ENCODE measurements at places on chromosomes 7 and 10. TPM values are rescaled to one million over a fixed set of nuclear protein-coding genes. Genes with fewer than 3 reads are reported as not detected.

Gene ATG9B
- polyA plus RNA-seq, result 4.2 TPM

DNA sequence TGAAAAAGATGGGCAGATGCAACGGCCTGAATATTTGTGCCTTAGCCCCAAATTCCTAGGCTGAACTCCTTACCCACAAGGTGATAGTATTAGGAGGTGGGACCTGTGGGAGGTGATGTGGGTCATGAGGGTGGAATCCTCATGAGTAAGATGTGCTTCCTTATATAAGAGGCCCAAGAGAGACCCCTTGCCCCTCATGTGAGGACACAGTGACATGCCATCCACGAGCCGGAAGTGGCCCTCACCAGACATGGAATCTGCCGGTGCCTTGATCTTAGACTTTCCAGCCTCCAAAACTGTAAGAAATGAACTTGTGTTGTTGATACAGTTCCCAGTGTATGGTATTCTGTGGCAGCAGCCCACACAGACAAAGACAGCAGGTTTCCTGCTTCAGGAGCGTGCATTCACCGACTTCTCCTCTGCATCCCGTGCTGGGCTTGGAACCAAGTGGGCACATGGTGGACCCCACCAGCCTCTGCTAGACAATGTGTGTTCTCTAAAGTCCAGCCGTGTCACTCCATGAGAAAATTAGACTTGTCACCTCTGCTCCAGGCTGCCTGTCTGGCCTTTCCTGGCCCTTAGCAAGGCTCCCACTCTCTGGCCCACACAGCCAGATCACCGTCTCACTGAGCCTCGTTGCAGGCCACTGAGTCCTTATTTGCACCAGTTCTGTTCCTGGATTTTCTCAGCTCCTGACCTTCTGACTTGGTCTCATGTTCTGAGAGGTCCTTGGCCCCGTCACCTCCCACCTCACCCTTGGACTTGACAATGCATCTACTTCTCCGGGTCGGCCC is 52.9 kb upstream of the CACUL1 start:
- DNase-seq, result no peak

DNA sequence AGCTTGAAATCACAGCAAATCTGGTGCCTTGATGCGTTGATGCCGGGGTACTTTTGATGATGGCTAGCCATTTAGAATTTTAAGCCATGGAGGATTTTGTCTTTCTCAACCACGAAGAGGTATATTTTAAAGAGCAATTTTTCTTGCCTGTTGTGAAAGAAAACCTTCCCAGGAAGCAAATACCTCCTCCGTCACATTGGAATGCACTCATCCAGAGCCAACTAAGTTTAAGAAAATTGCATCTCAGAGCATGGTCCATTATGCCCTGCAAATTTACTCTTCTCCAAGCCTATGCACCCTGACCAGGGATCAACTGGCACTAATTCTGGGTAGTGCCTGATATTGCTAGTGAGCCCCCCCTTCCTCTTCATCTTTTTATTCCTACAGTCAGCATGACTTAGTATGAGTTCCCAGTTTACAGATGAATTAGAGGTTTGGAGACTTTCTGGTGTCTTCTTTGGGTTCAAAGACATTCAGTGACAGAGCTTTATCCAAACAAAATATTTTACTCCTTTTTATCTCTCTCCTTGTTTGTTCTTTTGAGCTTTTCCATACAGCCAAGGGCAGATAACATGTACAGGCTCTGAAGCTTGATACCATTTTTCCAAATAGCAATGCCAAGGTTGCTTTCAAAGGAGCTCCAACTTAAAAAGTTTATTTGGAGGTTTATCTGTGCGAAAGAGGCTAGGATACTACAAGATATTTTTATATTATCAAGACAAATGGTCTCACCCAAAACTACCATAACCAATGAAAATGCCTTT is 56.6 kb upstream of the ANK3 start:
- DNase-seq, result no peak

GRCh38 chr7:73358590-73359275 is 30.8 kb downstream of the FKBP6 start:
- DNase-seq, result no peak

DNA sequence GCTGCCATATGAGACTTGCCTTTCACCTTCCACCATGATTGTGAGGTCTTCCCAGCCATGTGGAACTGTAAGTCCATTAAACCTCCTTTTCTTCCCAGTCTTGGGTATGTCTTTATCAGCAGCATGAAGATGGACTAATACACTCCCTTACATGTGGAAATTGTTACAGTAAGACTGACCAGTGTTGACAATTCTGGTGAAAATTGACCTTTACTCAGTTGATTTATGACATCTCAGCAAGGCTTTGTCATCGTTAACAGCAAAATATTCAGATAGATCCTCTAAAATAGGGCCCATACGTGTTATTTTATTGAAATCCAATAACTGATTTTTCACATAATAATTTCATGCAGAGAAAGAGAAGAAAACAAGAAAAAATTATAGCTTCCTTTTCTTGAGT is 377.9 kb upstream of the SEMA3C start:
- no peak for DNase-seq
